ENCODE measurements at places on chromosomes 3 and 15.

DNA sequence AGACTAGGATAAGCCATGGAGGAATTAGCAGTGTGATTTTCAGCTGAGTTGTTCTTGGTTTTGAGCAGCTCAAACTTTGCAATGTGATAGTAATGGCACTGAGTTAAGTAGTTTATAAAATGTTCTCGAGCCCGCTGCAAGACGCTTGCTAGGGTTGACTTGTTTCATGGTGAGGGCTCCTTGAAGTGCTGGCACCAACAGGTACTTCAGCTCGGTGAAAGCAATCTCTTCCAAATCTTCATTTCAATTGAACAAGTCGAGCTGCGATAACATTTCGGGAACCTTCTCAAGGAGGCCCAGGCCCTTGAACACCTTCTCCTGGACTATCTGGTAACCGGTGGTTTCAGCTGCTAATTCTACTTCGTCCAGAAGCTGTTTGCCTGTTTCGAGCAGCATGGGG lies 50.8 kb upstream of the DYNC1LI1 start:
- DNase-seq: no peak

- DNase-seq: no peak
Measured at GRCh38 chr3:35565048-35565447, 74.3 kb upstream of the ARPP21 start.

- peak; percentile 57 for DNase-seq
Measured at GRCh38 chr3:29281344-29282241, 722 bp downstream of the RBMS3 start.

DNA sequence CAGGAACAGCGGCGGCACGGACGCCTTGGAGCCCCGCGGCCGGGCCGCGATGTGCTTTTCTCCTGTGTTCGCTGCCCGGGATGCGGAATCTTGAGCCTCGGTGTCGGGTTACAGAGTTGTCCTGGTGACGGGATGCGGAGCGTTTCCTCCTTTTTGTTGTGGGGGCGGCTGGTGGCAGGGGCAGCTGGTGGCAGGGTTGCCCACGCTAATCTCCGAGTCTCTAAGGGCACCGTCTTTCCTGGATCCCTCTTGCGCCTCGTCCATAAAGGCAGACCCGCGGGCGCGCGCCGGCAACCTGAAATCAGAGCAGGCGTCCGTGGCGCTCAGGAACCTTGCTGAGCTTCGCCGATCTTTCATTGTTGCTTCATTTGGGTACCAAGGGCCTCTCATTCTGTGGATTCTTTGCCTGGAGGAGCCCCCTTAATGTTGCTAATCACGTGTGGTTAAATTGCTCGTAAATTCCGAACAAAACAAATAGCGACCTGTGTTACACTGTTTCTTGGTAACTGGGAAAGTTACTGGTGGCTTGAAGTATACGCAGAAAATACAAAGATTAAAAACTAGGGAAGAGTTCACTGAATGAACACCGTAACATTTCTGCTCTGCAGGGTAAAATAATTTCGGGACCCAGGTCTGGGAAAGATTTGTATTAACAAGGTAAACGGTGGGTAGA lies 844 bp upstream of the PFN2 start:
- no peak for DNase-seq

DNA sequence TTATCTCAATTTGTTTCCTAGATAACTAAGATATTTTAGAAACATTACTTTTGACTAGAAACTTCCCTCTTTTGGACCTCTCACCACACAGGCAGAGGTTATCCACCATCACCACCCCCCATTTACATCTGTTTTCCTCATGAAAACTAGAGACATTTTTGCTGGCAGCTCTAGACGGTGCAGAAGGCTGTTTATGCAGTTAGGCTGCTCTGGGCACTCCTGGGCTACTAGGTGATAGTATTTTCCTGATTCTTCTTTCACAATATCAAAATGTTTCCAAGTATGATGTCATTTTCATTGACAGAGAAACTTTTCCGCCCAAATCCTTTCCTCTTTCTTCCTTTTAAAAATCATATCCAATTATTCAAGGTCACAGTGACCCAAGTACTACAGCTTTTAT lies 67.1 kb downstream of the PLOD2 start:
- DNase-seq: no peak

GRCh38 chr15:87672309-87673288 lies 583.9 kb downstream of the NTRK3 start:
- peak; percentile 76 for DNase-seq

DNA sequence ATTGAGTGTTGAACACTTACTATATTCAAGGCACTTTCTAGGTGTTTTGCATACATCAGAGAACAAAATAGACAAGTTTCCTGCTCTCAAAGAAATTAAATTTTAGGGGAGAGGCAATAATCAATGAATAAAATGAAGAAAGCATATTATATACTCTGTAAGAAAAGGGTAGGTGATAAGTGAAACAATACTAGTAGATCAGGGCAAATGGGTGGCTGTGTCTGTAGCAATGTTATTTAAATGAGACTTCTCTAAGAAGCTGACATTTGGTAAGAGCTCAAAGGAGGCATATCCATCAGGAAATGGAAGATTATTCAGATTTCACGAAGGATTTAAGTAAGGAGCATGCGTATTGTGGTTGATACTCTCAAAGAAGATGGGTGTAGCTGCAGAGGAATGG lies 1291.6 kb downstream of the NSUN3 start:
- no peak for DNase-seq

- DNase-seq: no peak
Measured at GRCh38 chr15:66929843-66930402, 135.5 kb upstream of the SMAD3 start.

- no peak for DNase-seq
Measured at GRCh38 chr3:426072-426471, 229.5 kb downstream of the CHL1 start.

GRCh38 chr3:32423534-32423933 lies 31.9 kb downstream of the CMTM7 start:
- DNase-seq: no peak

- DNase-seq: no peak
Measured at GRCh38 chr3:127760361-127760760, 62.0 kb downstream of the MGLL start.

DNA sequence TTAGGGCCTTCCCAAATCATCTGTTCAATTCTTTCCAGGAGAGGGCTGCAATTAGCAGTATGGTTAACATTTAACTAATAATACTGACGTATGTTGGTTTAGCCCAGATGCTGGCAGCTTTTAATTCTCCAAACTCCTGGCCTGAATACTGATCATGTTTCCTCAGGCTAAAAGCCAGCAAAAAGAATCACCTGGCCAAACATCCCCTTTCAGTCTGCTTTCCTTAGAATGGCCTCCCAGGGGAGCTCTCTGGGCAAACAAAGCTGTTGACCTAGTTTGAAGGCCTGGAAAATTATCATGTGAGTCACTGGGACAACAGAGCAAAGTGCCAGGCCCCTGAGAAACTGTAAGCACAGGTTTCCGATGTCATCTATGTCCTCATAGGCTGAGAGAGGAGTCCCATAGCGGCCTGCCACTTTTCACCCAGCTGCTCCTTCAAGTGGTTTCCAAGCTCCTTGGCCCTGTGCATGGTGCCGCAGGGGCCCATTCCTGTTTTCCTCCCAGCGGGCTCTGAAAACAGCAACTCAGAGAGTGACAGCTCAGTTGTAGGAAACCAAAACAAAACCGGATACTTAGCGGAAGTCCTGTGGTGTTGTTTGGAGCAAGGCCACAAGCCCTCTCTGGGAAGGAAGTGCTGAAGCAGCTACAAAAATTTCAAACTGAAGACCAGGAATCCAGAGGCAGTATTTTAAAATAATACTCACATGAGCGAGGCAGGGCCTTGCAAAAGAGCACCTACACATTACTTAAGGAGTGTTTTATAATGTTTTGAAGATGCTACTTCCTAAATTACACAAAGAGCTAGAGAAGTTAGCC lies 36.5 kb upstream of the RAB11A start:
- DNase-seq: peak; percentile 91

Measured in SK-N-DZ (cell line).